NCI-H1092 (cell line): ENCODE measurements at places on chromosomes 5 and 9.
A peak's percentile ranks its signal among the peaks of the same experiment; 100 is the strongest.

DNA sequence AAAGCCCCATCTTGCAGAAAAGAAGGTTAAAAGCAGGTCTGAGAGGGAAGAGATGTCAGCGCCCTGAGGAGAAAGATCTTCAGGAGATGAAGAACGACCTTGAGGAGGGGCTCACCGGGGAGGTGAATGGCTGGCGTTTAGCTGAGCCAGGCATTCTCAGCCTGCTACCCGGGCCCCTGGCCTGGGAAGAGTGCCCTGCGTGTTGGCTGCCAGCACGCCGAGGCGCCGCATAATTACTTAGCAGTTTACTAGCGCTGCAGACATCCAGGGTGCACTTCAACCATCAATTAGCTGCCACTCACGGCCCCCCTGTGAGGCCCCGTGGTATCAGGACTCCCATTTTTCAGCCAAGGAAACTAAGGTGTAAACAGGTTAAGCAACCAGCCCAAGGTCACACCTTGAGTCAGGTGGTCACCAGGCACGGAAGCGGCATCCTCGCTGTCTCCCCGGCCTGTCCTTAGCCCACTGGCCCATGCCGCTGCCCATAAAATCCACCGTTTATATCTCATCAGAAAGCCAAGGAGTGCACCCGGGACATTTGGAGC, 551.9 kb downstream of the BNC2 start:
- peak; percentile 79 for DNase-seq

DNA sequence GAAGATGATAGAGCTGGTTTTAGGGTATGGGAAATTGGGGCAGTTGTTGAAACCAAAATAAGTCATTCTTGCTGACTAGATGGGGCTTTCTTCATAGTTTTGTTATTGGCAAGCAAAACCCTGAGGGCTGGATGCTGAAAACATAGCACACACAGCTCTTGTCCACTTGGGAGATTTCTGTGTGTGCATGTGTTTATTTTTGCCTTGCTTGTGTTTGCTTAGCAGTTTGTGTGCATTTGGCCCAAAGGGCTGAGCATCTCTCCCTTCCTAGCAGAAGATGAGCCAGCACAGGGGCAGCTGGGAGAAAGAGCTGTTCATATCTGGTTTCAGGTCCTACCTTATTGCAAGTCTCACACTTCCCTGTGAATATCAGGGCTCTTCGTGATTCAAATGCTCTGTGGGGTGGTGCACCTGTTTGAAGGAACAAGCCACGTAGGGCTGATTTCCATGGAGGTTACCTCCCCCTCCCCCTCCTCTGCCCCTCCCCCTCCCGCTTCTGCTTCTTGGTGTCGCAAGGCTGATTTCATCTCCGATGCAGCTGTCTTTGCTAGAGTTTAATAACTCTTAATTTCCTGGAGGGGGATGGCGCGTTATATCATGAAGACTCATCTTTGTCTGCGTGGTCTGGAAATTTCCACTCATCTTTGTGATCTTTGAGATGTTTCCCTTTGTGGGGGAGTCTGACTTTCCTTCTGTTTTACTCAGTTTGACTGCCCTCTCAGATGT, 296.5 kb downstream of the ARHGAP26 start:
- DNase-seq, result peak; percentile 48

DNA sequence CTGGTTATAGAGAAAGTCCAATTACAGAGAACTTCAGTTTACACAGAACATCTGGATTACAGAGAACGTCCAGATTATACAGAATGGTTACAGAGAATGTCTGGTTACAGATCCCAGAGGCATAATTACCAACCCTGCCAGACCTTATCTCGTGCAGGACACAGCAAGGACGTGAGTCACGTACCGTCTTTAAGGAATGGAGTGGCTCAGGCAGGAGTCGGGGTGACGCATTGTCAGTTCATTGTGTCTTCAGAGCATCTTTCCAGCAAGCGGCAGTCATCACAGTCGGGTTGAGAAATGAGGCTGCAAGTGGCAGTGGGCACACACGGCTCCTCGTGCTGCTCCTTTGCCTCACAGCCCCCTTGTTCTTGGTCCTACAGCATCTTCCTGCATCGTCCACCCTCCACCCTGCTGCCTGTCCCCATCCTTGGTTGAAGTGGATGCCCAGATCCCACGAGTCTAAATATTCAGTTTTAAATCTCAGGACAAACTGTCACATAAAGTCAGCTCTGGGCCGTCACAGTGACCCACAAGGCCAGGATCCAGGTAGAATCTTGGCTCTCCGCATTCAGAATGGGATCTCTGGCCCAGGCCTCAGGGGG, 30.0 kb upstream of the SLC6A19 start:
- no peak for DNase-seq

- DNase-seq, result no peak
Measured at GRCh38 chr9:37621273-37622121, 29.1 kb upstream of the TOMM5 start.

DNA sequence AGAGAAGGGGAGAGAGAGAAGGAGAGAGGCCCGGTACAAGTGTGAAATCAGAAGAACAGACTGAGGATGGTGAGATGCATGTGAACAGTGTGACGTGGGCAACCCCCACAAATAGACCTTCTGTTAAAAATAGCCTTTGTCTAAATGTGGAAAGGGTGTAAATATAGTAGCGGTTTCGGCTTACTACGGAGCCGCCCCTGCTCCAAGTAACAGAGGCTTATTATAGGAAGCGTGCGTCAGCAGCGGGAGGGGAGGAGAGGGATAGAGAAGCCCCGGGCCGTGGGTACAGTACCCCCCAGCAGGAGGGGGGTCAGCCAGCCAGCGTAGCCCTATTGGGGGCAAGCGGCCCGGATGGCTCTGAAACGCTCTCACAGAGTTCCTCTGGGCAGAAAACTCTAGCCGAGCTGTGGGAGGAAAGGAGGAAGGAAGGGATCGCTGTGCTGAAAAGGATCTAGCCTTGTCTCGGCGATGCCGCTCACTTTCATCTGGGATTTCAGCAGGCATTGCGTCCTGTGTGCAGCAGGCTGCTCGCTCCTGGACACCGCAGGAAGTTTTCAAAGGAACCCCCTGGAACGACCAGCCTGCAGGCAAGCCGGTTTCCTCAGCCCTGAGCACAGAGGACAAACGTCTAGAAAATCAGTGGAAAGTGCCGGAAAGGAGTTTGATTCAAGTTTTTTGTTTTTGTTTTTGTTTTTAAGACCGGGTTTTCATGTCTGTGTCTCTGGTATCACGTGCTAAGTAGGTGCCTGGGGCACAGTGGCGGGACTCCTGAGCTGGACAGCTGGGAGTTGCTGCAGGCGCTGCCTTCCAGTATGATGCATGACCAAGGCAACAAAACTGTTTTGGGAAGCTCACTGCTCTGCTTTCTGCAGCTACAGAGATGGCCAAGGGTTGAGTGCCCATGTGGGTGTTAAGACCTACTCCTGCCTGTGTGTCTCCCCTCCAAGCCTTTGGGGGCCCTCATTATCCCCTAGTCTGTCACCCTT, 146.6 kb downstream of the SEC61B start:
- DNase-seq, result no peak

GRCh38 chr5:86124333-86124732, 493.4 kb upstream of the COX7C start:
- DNase-seq, result no peak

DNA sequence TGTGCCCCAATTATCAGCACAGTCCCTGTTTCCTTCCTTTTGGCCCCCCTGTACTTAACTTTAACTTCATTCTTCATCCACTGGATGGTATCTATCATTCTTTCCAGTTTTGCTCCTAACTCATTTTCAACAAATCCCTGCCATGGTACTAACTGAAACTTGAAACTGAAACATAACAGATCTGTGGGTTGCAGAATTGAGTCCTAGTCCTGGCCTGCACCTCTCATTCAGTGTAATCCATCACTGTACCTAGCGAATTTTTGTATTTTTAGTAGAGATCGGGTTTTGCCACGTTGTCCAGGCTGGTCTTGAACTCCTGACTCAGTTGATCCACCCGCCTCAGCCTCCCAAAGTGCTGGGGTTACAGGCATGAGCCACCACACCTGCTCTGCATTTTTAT, 15.3 kb upstream of the PIK3R1 start:
- no peak for DNase-seq

GRCh38 chr5:80487444-80487828, 464 bp upstream of the FAM151B start:
- DNase-seq, result no peak

GRCh38 chr9:84668196-84669012, 1.1 kb upstream of the NTRK2 start:
- DNase-seq, result peak; percentile 65

GRCh38 chr9:134291452-134291881, 34.8 kb upstream of the RXRA start:
- no peak for DNase-seq

DNA sequence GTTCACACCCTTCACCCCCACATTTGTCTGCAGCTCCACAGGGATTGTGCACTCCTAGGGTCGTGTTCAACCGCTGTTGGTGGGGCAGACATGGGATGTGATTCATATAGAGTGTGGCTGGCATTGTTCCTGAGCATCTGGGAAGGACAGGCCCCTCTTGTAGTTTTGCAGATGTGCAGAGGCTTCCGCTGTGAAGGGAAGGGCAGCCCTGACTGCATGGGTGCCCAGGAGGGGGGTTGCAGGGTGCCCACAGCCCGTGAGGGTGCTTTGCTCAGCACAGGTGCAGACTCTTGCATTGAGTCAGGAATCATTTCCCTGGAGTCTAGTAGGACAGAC, 30.2 kb upstream of the PITX1 start:
- no peak for DNase-seq

DNA sequence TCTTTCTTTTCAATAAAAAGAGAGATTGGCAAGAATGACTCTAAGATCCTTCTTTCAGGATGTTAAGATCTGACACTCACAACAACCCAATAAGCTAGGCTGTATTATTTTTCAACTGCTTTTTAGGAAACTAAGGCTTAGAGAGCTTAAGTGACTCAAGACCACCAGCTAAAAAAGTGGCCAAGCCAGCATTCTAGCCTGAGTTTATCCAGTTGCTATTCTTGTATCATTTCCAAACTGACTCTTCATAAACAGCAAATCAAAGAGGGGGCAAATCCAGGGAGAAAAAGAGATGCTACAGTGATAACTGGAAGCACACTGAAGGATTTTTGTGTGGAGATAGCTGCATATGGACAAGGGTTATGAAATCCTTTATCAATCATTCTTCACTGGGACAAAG, 47.1 kb downstream of the TMEM252 start:
- no peak for DNase-seq

DNA sequence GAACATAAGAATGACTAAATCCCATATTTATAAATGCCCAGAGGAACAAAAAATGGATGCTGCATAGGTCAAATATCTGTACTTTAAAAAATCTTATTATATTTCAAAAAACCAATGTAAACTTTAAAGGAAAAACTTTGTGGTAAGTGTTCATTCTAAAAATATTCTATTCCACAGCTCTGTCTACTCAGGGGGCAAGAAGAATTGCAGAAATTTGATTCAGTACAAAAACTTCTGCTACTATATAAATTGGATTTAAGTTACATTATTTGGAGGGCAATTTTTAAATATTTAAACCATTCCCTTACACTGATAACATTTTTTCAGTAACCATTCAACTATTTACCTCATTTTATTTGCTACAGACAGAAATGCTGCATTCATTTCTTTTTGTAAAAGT, 32.1 kb downstream of the NFIB start:
- DNase-seq, result no peak

DNA sequence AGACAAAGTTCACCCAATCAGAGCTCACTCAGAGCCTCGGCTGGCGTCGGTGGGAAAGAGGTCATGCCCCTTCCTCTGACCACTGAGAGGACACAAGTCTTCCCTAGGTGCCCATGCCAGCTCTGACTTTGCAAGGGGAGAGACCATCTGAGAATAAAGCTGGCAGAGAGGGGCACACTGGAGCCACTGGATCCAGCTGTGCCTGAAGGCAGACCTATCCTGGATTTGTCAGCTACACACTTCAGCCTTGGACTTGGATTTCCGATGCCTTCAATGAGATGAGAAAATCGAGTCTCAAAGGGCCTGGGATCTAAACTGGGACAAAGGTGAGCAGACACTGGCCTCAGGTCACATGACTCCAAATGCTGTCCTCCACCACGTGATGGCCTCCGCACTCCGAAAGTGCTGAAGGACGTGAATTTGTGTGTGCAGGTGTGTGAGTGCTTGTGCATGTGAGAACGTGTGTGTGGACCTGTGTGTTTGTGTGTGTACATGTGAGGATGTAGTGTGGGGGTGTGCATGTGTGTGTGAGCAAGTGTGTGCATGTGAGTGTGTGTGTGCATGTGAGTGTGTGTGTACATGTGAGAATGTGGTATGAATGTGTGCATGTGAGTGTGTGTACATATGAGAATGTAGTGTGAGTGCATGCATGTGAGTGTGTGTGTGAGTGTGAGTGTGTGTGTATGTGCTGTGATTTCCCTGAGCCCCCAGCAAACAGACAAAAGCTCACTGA, 37.9 kb downstream of the BARX1 start:
- DNase-seq, result no peak

DNA sequence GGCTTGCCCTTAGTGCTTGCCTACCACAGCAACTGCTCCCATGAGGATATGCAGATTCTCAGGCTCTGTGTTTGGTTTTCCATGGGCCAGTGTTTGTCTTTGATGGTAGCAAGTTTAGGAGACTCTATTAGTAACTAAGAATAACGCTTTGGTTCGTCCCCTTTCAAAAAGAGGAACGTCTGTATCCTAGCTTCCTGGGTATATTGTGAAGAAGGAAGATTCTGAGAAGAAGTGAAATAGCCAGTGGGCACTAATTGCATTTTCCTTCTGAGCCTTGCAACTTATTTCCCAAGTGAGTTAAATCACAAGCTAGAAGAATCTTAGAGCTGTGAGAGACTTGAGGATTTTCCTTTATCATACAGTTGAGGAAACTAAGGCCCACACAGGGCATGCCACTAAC, 376.8 kb downstream of the PIK3R1 start:
- DNase-seq, result no peak

GRCh38 chr5:65647941-65648340, 23.1 kb downstream of the SHLD3 start:
- no peak for DNase-seq

DNA sequence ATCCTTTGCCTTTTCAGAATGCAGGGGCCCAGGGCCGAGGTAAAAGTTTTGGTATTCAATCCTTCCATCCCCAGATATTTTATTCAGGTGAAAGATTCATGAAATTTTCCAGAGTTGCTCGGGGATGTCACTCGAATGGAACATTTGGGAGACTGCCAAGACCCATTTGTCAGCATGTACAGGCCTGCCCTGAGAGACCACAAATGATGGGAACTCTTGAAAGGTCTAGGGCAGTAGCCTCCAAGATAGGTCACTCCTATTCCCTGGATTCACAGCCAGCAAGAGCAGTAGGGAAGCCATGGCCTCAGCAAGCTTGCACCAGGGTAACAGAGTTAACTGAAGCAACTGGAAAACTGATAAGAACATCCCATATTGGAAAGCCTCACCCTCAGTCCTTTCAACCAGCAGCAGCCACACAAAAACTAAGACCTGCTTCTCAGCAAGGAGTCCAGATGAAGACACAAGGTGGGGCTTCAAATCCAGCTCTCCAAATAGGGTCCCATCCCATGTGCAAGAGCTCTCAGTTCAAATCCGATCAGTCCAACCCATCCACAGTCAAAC, 12.5 kb downstream of the CARD6 start:
- DNase-seq, result no peak
